ENCODE measurements at places on chromosomes 1 and 21.

GRCh38 chr1:181317261-181317930 is 165.9 kb upstream of the CACNA1E start:
- no peak for DNase-seq

GRCh38 chr1:108856994-108857393 is at the start of gene AKNAD1:
AKNAD1 (minus strand) TSS chr1:108857094; CDS start chr1:108852664, 4,430 bp downstream.
- DNase-seq = no peak

- DNase-seq = no peak
These were observed 7.7 kb upstream of the NPHP4 start for GRCh38 chr1:5999711-6000443.

GRCh38 chr1:156053768-156054499 is at the start of gene UBQLN4:
UBQLN4 (minus strand) TSS chr1:156053798; CDS start chr1:156053701, 97 bp downstream.
- DNase-seq = peak; percentile 72

DNA sequence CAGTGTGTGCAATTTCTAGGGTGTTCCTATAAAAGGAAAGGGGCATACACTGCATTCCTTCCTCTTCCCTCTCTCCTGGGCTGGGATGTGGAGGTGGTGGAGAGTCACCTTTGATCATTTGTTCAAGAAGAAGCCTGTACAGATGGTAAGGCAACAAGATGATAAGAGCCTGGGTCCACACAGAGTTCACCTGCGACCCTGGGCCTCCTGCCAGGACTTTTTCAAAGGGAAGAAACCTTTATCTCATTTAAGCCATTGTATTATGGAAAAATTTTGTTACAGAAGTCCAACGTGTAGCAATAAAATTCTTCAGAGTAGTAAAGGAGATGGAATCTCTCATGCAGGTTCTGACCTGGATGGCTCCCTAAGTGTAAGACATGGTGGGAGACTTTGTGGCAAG is 189.1 kb downstream of the MIS18A start:
- DNase-seq = no peak

All from stimulated activated CD4-positive, alpha-beta T cell treated with anti-CD3 and anti-CD28 coated beads, Interleukin-12 subunit alpha, Interleukin-12 subunit beta, amount 100 ng/mL, for 24 hours (primary cell).